ENCODE measurements at places on chromosomes 6 and 20. TPM values are rescaled to one million over a fixed set of nuclear protein-coding genes. Genes with fewer than 3 reads are reported as not detected.
A peak's percentile ranks its signal among the peaks of the same experiment; 100 is the strongest.

- no peak overlapping the region for H3K4me3 ChIP-seq
- DNase-seq, result no peak
- H3K27ac ChIP-seq, result no peak overlapping the region
These were observed 306.5 kb upstream of the HS3ST5 start for GRCh38 chr6:114649298-114649697.

Gene ELOVL2
- 0.11 TPM for total RNA-seq

DNA sequence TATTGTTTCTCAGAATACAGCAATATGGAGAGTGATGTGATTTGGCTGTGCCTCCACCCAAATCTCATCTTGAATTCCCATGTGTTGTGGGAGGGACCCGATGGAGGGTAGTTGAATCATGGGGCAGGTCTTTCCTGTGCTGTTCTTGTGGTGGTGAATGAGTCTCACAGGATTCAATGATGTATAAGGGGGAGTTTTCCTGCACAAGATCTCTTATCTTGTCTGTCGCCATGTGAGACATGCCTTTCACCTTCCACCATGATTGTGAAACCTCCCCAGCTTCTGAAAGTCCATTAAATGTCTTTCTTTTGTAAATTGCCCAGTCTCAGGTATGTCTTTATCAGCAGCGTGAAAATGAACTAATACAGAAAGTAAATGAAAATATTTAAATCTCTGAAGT lies 234.8 kb upstream of the TENT5A start:
- no peak for DNase-seq
- H3K27me3 ChIP-seq, result no peaks in the 10 kb centered on the region
- H3K4me3 ChIP-seq, result no peak overlapping the region
- H3K27ac ChIP-seq, result no peak overlapping the region

Gene PLTP
- 36.2 TPM for total RNA-seq

- H3K4me1 ChIP-seq, result no peaks in the 10 kb centered on the region
- no peaks in the 10 kb centered on the region for H3K27me3 ChIP-seq
- DNase-seq, result no peak
- H3K36me3 ChIP-seq, result no peaks in the 10 kb centered on the region
- H3K27ac ChIP-seq, result no peak overlapping the region
These were observed 268.9 kb downstream of the CDH4 start for GRCh38 chr20:61520893-61521460.

Gene OR2B6
- not detected for total RNA-seq

DNA sequence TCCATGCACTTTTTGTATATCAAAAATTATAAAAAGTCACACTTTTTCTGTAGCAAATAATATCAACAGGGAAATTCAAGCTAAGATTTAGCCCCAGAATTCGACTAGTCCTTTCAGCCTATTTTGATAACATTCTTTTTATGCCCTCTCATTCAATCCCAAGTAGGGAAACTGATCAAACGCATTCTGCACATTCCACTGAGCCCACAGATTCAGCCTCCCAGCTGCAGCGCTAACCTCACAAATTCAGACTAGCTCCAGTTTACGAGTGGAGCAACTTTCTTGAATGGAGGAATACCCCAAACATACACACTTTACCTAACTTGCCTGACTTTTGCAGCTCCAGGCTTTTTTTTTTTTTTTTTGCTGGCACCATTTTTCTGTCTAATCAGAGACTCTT lies 70.3 kb upstream of the HEY2 start:
- no peak for DNase-seq
- no peaks in the 10 kb centered on the region for H3K4me1 ChIP-seq
- no peak overlapping the region for H3K4me3 ChIP-seq
- no peaks in the 10 kb centered on the region for H3K36me3 ChIP-seq
- no peaks in the 10 kb centered on the region for H3K27me3 ChIP-seq
- no peak overlapping the region for H3K27ac ChIP-seq

DNA sequence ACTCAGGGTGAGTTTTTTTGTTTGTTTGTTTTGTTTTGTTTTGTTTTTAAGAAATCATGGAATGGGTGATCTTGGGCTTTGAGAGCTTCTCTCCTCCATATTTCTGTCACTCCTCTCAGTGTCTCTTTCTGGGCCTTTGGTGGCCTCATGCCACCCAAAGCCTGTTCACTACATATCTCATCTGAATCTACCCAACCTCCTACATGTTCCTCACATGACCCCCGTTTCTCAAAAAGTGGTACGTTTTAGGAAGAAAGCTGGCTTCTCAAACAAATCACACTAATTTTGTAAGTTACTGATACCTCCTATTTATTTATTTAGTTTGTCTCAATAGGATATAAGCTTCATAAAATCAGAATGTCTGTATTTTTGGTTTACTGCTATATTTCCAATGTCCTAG lies 80.0 kb downstream of the SESN1 start:
- no peak for DNase-seq
- H3K4me3 ChIP-seq, result no peak overlapping the region
- no peaks in the 10 kb centered on the region for H3K36me3 ChIP-seq
- H3K27ac ChIP-seq, result no peak overlapping the region
- H3K27me3 ChIP-seq, result no peaks in the 10 kb centered on the region
- no peaks in the 10 kb centered on the region for H3K4me1 ChIP-seq

GRCh38 chr6:48809700-48810099 lies 653.4 kb downstream of the MMUT start:
- no peaks in the 10 kb centered on the region for H3K4me1 ChIP-seq
- no peak overlapping the region for H3K27ac ChIP-seq
- H3K4me3 ChIP-seq, result no peak overlapping the region

GRCh38 chr20:61426352-61426751 lies 174.3 kb downstream of the CDH4 start:
- H3K4me3 ChIP-seq, result no peak overlapping the region
- H3K27me3 ChIP-seq, result no peaks in the 10 kb centered on the region
- no peak overlapping the region for H3K27ac ChIP-seq
- H3K4me1 ChIP-seq, result no peaks in the 10 kb centered on the region

- no peak overlapping the region for H3K27ac ChIP-seq
- no peaks in the 10 kb centered on the region for H3K36me3 ChIP-seq
- no peaks in the 10 kb centered on the region for H3K4me1 ChIP-seq
These were observed 231.4 kb downstream of the CD109 start for GRCh38 chr6:73927421-73927820.

Gene BMP2
- total RNA-seq, result 25.3 TPM

GRCh38 chr20:55667955-55668354 lies 337.4 kb downstream of the CBLN4 start:
- no peak overlapping the region for H3K4me3 ChIP-seq
- no peak for DNase-seq
- H3K27ac ChIP-seq, result no peak overlapping the region
- H3K4me1 ChIP-seq, result peaks cover 3% of the 10 kb centered on the region
- no peaks in the 10 kb centered on the region for H3K27me3 ChIP-seq
- no peaks in the 10 kb centered on the region for H3K36me3 ChIP-seq

GRCh38 chr20:539848-540247 lies 3.7 kb downstream of the CSNK2A1 start:
- H3K27me3 ChIP-seq, result no peaks in the 10 kb centered on the region
- H3K36me3 ChIP-seq, result no peaks in the 10 kb centered on the region
- H3K4me1 ChIP-seq, result peaks cover 17% of the 10 kb centered on the region
- H3K27ac ChIP-seq, result no peak overlapping the region
- H3K4me3 ChIP-seq, result no peak overlapping the region
- peak; percentile 29 for DNase-seq

GRCh38 chr6:29834564-29835436 lies 7.2 kb downstream of the HLA-G start:
- peak; percentile 56 for DNase-seq
- H3K4me1 ChIP-seq, result no peaks in the 10 kb centered on the region
- H3K27ac ChIP-seq, result no peak overlapping the region
- no peak overlapping the region for H3K4me3 ChIP-seq
- no peaks in the 10 kb centered on the region for H3K27me3 ChIP-seq

- no peaks in the 10 kb centered on the region for H3K4me1 ChIP-seq
- no peak for DNase-seq
- no peak overlapping the region for H3K27ac ChIP-seq
- no peaks in the 10 kb centered on the region for H3K36me3 ChIP-seq
These were observed 6.2 kb upstream of the COL12A1 start for GRCh38 chr6:75211920-75212590.

Gene RNGTT
- 7.8 TPM for total RNA-seq

Gene HIVEP1
- total RNA-seq, result 27.9 TPM

DNA sequence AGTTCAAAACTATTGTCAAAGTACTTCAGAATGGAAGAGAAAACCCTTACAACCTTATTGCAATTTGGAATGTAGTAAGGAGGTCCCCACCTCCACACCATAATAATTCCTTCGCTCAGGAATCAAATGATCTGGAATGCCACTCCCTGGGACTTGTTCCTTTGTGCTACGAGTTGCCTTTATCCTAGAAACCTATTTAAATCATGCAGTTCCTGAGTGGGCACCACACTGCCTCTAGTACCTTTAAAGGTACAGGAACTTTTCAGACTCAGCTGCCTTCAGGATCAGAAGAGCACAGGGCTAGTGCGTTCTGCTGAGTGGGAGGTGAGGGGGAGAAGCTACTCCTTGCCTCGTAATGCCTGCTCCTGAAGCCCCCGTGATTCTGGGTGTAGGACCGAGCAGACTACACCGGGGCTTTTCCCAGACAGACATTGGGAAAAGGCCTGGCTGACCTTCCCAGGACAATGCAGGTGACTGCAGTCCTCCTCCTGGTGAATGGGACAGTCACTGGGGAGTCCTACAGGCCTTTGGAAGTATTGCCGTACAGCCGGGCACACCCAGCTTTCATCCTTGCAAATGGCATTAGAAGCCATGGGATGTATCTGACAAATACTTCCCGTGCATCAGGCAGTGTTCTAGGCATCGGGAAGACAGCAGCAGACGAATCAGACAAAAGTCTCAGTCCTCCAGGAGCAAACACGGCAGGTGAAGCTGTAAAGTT lies 11.8 kb upstream of the TUBB2B start:
- H3K36me3 ChIP-seq, result no peaks in the 10 kb centered on the region
- H3K27me3 ChIP-seq, result peaks cover 8% of the 10 kb centered on the region
- H3K4me3 ChIP-seq, result no peak overlapping the region
- H3K27ac ChIP-seq, result no peak overlapping the region

Gene SGK2
- total RNA-seq, result 80.2 TPM

- no peaks in the 10 kb centered on the region for H3K36me3 ChIP-seq
- H3K27ac ChIP-seq, result peak within 1 kb of the TSS; percentile 50
- DNase-seq, result peak; percentile 89
- peak within 1 kb of the TSS; percentile 92 for H3K4me3 ChIP-seq
- H3K4me1 ChIP-seq, result peaks cover 9% of the 10 kb centered on the region
- H3K27me3 ChIP-seq, result no peaks in the 10 kb centered on the region
These were observed at the start of gene ARFGAP1 for GRCh38 chr20:63272105-63273058. Gene ARFGAP1 (plus strand): TSS chr20:63272813. CDS start chr20:63275581, 2,768 bp downstream.

DNA sequence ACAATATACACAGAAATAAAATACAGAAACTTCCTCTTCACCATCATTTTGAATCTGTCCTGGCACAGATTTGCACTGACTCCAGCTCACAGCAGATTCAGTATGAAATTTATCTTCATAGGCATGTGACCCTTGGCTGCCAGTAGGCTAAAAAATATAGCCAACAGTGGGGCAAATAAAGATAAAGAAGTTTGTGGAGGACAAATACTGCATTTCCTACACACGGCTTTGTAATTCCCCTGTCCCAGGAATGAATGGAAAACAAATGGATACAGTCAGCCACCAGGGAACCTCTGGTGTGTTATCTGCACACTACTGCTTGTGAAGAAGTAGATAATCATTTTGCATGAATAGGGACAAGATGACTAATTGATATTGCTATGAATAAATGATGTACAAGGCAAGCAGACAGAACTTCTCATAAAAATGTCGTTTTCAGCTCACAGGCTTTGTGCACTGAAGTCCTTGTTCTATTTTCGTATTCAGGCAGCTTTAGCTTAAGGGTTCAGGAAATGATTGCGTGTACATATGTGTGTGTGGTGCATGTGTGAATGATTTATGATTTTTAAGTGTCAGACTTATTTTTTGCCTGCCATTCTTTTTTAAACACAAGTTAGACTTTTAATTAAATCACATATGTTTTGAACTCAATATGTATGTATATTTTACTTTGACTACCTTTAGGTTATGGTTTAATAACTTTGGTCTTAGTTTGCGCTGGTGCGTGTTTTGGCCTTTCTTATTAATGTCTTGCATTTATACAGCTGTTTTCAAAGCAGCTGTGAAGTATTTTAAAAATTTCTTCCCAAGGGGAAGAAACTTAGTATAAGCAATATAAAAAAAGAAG lies 543.8 kb upstream of the JAG1 start:
- H3K27ac ChIP-seq, result no peak overlapping the region
- peaks cover 5% of the 10 kb centered on the region for H3K4me1 ChIP-seq
- H3K36me3 ChIP-seq, result no peaks in the 10 kb centered on the region

DNA sequence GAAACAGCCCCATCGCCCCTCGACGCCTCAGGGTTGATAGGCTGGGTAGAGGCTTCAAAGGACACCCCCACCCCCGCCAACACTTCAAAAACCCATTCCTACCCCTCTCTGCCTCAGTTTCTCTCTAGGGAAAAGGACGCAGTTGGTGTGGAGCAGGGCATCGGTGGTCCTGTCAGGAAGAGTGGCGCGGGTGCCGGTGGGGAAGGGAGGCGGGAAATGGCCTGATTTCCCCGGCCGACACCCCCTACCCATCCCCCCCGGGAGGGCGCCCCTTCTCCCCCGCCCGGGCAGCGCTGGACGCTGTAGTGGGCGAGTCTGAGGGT lies 367 bp downstream of the NRSN2 start:
- H3K27me3 ChIP-seq, result no peaks in the 10 kb centered on the region
- DNase-seq, result no peak
- H3K27ac ChIP-seq, result peak overlapping the region; percentile 94
- no peaks in the 10 kb centered on the region for H3K36me3 ChIP-seq
- no peaks in the 10 kb centered on the region for H3K4me1 ChIP-seq
- H3K4me3 ChIP-seq, result peak overlapping the region; percentile 88

DNA sequence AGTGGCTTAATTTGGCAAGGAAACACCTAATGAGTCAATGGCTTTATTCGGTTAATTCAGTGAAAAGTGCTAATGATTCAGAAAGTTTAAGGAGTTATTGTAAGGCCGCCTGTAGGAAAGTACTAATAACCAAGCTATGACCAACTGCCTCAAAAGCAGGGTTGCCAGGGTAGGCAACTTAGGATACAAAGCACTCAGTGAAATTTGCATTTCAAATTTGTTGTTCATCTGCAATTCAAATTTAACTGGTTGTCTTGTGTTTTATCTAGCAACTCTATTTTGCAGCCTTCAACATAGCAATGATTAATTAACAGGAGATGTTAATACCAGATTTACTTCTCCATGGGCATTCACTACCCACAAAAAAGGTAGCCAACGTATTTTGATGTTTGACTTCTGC lies 412.3 kb downstream of the PRKN start:
- H3K4me1 ChIP-seq, result no peaks in the 10 kb centered on the region
- no peak for DNase-seq
- no peaks in the 10 kb centered on the region for H3K36me3 ChIP-seq
- H3K4me3 ChIP-seq, result no peak overlapping the region
- H3K27me3 ChIP-seq, result no peaks in the 10 kb centered on the region
- H3K27ac ChIP-seq, result no peak overlapping the region

GRCh38 chr6:118188561-118188960 lies 281.5 kb downstream of the SLC35F1 start:
- DNase-seq, result no peak
- H3K27ac ChIP-seq, result no peak overlapping the region
- H3K27me3 ChIP-seq, result no peaks in the 10 kb centered on the region
- H3K4me3 ChIP-seq, result no peak overlapping the region
- no peaks in the 10 kb centered on the region for H3K36me3 ChIP-seq
- H3K4me1 ChIP-seq, result no peaks in the 10 kb centered on the region
